ENCODE measurements at places on chromosomes 4 and X.

GRCh38 chr4:186304866-186305505 is 39.0 kb downstream of the F11 start:
- no peak for DNase-seq

DNA sequence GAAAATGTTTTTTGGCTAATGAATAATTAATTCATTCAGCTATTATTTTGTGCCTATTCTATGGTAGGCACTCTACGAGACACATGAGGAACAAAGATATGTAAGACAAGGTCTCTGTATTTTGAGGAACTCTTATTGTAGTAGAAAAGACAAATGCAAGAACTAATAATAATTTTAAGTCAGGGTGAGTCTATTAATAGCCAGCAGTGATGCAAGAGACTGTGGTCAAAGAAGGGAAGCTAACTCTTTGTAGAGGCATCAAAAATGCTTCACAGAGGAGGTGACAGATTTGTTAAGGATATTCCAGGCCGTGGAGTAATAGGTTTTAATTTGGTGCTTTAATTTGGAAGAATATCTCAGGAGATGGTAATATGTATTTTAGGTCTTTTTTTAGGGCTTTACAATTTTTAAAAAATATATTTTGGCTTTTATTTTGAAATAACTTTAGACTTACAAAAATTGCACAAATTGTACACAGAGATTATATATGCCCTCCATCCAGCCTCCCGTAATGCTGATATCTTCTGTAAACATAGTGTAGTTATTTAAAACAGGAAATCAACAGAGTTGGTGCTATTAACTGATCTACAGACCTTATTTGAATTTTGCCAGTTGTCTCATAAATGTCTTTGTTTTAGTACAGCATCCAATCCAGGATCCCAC is 48.1 kb downstream of the DCLK2 start:
- DNase-seq, result no peak

GRCh38 chr4:4225915-4226605 is 669 bp downstream of the OTOP1 start:
- no peak for DNase-seq

DNA sequence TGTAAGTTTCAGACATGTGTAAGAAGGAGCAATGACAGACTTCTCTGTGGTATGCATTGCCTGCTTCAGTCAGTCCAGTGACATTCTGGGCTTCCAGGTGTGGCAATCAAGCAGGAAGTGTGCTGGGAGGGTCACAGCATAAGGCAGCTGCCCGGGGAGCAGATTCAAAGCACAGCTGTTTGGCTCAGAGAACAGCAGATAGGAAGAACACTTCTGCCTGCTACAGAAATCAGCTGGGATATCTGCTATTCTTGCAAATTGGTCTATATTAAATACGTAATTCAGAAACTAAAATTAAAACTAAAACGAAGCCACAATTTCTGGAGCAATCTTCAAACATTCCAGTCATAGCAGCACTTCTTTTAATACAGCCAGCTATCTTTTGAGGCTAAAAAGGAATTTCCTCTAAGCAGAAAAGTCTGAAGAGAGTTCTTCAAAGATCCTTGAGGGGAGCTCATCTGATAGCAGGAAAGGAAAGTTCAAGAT is 47.5 kb upstream of the GALNT7 start:
- DNase-seq, result peak; percentile 6

GRCh38 chrX:40086569-40087335 is 11.0 kb downstream of the BCOR start:
- no peak for DNase-seq

- DNase-seq, result no peak
Observed at GRCh38 chrX:45851434-45851991, 650.8 kb upstream of the DIPK2B start.

- no peak for DNase-seq
Observed at GRCh38 chr4:95761426-95761825, 78.5 kb upstream of the PDHA2 start.

DNA sequence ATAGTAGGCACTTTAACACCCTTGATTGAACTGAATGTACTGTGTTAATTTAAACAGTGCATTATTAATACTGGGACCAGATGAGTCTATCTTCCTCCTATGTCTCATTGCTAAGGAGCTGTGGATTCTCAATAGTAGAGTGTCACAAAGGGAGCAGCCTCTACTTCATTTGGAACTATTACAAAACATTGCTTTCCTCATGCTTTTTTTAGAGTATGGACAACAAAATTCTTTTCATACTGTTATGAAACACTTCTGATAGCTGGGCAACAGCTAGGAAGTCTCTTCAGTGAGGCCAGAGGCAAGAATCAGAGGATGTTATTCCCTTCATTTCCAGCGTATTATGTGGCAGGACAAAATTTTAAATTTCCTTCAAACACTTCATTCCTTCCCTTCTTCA is 160.8 kb downstream of the FBXO8 start:
- peak; percentile 7 for DNase-seq

DNA sequence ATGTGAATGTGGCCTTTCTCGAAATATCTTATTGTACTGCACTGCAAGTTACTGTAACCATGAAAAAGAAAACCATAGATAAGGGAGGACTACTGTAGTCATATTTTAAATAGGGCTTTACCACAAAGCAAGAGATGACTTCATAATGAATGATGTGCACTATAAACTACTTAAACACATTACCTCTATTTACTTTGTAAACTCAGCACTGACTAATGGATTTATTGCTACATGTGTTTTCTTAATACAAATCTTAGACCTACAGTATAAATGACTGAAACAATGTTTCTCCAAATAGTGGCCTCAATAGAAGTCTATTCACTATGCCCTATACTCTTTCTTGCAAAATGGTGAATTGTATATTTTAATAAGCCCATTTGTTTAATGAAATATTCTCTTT is 61.1 kb downstream of the HDX start:
- no peak for DNase-seq

GRCh38 chr4:86946868-86947500 is 12.2 kb downstream of the AFF1 start:
- no peak for DNase-seq

DNA sequence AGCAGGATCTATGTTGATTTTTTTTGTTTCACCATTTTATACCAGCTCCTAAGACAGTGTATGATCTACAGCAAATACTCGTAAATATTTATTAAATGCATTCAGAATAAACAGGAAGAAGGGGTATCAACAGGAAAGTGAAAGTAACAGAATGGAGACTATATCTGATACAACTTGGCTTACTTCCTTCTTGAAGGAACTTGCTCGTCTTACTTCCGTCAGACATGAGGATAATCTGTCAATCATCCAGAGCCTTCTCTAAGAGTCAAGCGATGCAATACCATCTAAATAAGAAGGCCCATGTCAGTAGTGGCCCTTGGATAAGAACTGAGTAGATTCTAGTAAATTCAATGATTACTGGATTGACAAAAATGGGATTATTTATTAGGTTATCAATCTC is 84.2 kb downstream of the CAMK2D start:
- no peak for DNase-seq

- DNase-seq, result no peak
Observed at GRCh38 chr4:96473246-96473645, 633.4 kb downstream of the PDHA2 start.

- DNase-seq, result peak; percentile 69
Observed at GRCh38 chr4:77697860-77698590, 92.4 kb downstream of the CXCL13 start.

DNA sequence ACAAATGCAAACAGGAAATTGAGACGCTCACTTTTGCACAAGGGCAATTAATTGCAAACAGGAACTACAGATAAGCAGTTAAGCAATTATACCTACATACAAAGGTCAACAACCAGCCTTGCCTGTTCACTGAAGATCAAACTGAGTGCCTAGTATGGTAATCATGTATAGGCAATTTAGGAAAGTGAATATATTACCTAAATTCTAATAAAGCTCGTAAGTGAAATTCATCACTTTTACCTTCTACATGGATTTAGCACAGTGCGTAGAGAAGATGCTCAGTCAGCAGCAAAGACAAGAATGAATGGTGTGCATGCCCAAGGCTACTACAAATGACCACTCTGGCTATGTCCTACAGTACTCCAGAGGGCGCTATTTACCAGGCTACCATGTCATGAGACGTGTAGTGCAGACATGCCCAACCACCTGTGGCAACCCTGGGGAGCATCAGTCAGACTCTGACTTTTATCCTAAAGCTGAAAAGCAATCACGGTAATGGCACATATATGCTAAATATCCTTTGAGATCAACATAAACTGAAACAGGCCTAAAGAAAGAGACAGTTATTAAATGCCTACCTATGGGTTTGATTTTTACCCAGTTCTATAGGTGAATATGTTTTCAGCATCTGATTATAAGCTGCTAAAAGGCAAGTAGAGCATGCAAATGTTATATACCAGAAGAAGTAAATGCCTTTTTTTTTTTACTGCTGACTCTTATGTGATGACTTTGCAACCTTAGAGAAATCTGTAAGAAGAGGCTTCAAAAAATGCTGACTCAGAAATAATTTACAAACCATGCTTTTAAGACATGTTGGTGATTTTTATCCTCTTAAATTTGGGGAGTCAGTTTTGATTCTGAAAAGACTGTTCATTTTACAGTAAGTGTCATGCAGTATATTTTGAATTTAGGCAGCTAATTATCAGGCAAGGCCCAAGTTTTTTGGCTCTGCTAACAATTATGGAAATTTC is 178.0 kb downstream of the PPP3CA start:
- DNase-seq, result peak; percentile 36

GRCh38 chr4:141246243-141246642 is 25.5 kb downstream of the ZNF330 start:
- peak; percentile 56 for DNase-seq

DNA sequence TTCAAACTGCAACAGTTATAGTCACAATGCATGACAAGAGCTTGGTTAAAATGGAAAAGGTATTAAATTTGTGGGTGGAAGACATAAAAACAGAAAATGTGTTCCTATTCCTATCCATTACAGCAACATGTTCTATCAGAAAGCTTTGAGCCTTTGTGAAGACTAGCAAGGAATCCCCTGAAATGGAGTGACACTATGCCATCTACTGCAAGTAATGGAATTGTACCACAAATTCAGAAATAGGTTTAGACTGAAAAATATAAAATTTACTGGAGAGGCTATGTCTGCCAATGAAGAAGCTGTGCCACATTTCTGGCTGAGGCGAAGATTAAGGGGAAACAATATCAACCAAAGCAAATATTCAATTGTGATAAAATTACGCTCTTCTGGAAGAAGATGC is 247.9 kb downstream of the ADAM29 start:
- no peak for DNase-seq

DNA sequence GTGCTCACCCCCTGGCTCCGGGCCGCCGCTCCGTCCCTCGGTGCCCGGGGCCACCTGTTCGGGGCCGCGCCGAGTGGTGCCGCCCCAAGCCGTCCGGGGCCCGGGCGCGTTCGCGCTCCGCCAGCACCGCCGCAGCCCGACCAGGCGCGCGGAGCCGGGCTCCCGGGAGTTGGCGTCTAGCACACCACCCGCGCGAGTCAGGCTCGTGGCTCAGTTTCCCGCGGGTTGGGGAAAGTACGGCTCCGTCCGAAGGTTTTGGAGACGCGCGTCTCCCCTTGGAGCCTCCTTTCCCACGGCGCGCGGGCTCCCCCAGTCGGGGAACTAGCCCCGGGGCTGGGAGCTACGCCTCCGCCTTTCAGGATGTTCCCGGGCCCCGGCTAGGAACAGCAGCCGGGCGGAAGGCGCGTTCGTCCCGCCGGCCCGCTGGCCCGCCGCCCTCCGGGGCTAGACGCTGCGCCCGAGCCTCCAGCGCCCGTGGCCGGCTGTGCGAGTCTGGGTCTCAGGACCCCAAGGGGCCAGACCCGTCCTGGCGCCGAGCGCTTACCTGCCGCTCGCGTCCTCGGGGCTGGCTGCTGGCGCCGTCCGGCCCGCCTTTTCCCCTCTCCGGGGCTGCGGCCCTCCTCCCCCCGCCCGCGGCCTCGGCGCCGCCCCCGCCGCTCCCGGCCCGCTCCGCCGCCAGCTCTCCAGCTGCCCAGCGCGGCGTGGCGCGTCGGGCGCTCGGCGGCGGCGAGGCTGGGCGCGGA is at the start of gene ADGRG2:
Gene ADGRG2, minus strand, starts transcription at position 571 of the 743 bp plus-strand sequence. CDS start 53,634 bp downstream, outside the sequence.
- peak; percentile 22 for DNase-seq

GRCh38 chrX:110159235-110159634 is 156.3 kb downstream of the TMEM164 start:
- DNase-seq, result no peak

- DNase-seq, result peak; percentile 30
Observed at GRCh38 chr4:55216863-55217635, 91.7 kb upstream of the KDR start.

GRCh38 chr4:138538743-138539142 is 296.6 kb upstream of the SLC7A11 start:
- no peak for DNase-seq

- peak; percentile 30 for DNase-seq
Observed at GRCh38 chrX:39900777-39901170, 197.0 kb downstream of the BCOR start.

GRCh38 chrX:74292808-74293123 is 11.2 kb upstream of the ZCCHC13 start:
- DNase-seq, result no peak

DNA sequence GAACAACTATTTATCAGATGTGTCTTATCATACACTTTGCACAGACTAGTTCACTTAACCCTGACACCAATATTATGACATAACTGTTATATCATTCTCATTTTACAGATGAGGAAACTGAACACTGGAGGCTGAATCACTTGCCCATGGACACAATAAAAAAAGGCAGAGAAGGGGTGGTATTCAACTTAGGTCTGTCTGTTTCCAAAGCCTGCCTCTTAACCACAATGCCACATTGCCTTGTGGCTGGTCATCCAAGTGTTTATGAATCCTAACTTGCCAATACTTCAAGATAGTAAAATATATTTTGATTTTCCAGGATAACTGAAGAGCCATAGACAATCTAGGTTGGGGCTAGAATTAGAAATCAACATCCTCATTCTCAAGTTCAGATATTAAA is 327.8 kb downstream of the NR3C2 start:
- DNase-seq, result no peak

- no peak for DNase-seq
Observed at GRCh38 chrX:33892670-33893069, 239.4 kb downstream of the FAM47A start.

- DNase-seq, result no peak
Observed at GRCh38 chr4:113350576-113350975, 301.1 kb downstream of the ANK2 start.

- DNase-seq, result no peak
Observed at GRCh38 chrX:123713841-123714240, 19.0 kb downstream of the THOC2 start.

- DNase-seq, result no peak
Observed at GRCh38 chrX:11269006-11269405, 24.2 kb upstream of the AMELX start.

- DNase-seq, result no peak
Observed at GRCh38 chrX:71182871-71183270, 38.2 kb downstream of the NLGN3 start.

Measured in AG08395 (cell line).